ENCODE measurements at places on chromosomes 2 and 18. TPM values are rescaled to one million over a fixed set of nuclear protein-coding genes. Genes with fewer than 3 reads are reported as not detected.

- H3K27ac ChIP-seq = no peak overlapping the region
- H3K4me1 ChIP-seq = peaks cover 12% of the 10 kb centered on the region
- H3K27me3 ChIP-seq = peaks cover 19% of the 10 kb centered on the region
- no peaks in the 10 kb centered on the region for H3K36me3 ChIP-seq
Measured at GRCh38 chr2:127672341-127673224, 2.7 kb downstream of the LIMS2 start.

GRCh38 chr2:62313449-62314227 is 117.7 kb downstream of the B3GNT2 start:
- H3K27ac ChIP-seq = peak overlapping the region; percentile 57
- peak; percentile 63 for DNase-seq
- no peaks in the 10 kb centered on the region for H3K27me3 ChIP-seq
- no peak overlapping the region for H3K4me3 ChIP-seq
- peaks cover 40% of the 10 kb centered on the region for H3K4me1 ChIP-seq

DNA sequence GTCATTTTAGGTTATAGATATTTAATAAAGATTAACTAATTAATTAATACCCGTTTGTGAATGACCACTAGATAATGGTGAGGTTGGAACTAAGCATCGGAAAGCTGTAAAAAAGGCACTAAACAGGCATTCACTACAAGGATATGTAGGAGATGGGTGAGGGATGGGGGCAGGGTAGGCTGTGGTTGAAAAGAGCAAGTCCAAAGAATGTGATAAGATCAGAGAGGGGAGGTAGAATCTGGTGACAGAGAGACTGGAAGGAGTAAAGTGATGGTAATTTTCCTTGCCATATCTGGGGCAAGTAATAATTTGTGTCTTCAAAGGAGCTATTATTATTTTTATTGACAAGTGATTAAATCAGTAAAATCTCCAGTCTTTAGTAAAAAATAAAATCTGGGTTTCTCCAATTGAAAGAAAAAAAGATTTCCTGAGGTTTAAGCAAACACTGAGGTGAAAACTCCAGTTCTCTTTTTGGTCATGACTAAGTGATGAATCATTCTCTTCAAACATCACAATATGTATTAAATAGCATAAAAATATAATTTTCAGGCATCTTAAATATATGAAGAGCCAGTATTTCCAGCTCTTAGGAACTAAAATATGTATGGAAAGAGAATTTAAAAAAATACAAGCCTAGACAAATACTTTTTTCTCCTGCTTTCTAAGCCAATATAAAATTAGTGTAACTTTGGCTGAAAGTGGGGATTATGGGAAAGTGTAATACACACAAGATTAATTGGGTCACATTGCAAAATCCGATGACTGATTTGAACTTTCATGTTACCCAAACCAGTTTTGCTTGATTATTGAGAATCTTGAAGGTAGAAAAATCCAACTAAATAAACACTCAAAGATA is 259.1 kb upstream of the RBMS1 start:
- H3K4me1 ChIP-seq = no peaks in the 10 kb centered on the region
- no peaks in the 10 kb centered on the region for H3K27me3 ChIP-seq
- no peak overlapping the region for H3K4me3 ChIP-seq
- H3K27ac ChIP-seq = no peak overlapping the region

DNA sequence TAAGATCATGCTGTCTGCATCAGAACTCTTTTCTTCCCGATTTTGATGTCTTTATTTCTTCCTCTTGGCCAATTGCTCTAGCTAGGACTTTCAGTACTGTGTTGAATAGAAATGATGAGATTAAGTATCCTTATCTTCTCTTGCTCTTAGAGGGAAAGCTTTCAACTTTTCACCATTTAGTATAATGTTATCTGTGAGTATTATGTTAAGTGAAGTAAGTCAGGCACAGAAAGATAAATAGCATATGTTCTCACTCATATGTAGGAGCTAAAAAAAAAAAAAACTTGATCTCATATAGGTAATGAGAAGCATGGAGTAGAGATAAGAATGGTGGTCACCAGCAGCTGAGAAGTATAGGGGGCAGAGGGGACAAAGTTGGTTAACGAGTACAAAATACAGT is 1089.5 kb downstream of the TDRD15 start:
- H3K27me3 ChIP-seq = no peaks in the 10 kb centered on the region
- no peak overlapping the region for H3K27ac ChIP-seq

DNA sequence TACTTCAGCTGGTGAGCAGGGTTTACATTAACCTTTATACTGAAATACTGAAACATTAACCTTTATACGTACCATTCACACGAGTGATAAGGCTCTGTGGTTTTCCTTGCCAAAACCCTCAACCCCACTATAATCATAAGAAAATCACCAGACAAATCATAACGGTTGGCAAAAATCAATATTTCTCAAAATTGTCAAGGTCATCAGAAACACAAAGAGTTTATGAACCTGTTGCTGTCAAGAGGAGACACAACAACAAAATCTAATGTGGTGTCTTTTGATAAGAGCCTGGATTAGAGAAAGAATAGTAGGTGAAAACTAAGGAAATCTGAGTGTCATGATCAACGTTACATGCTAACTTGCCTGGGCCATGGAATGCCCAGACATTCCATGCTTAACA is 396.9 kb upstream of the TMEFF2 start:
- H3K27ac ChIP-seq = no peak overlapping the region
- H3K4me3 ChIP-seq = no peak overlapping the region
- H3K27me3 ChIP-seq = no peaks in the 10 kb centered on the region
- H3K36me3 ChIP-seq = no peaks in the 10 kb centered on the region
- DNase-seq = no peak

DNA sequence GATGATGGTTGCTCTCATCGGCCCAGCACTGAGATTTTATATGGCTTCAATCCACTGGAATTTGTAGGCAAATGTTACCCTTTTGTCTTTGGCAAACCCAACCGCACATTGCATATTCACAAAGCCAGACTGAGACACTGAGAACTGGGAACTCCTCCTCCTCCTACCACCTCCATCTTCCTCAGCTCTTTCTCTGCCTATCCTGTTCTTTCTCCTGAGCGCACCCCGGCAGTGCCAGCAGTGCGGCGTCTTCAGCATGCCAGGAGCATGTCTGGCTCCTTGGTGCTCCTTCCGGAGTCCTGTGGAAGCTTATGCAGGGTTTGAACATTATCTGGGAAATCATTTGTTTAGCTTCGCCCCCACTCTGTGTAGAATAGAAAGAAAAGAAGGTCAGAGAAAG is 50.8 kb downstream of the TRIB2 start:
- no peak overlapping the region for H3K27ac ChIP-seq
- H3K4me3 ChIP-seq = no peak overlapping the region
- DNase-seq = no peak
- H3K27me3 ChIP-seq = peaks cover 3% of the 10 kb centered on the region

- no peak overlapping the region for H3K4me3 ChIP-seq
- no peak overlapping the region for H3K27ac ChIP-seq
- peaks cover 26% of the 10 kb centered on the region for H3K36me3 ChIP-seq
- H3K4me1 ChIP-seq = peaks cover 69% of the 10 kb centered on the region
- DNase-seq = no peak
Measured at GRCh38 chr2:96140941-96141623, 2.8 kb upstream of the ASTL start.

- H3K4me3 ChIP-seq = no peak overlapping the region
- no peak overlapping the region for H3K27ac ChIP-seq
- no peaks in the 10 kb centered on the region for H3K36me3 ChIP-seq
- no peak for DNase-seq
- no peaks in the 10 kb centered on the region for H3K27me3 ChIP-seq
Measured at GRCh38 chr2:212931271-212931670, 220.1 kb downstream of the IKZF2 start.

GRCh38 chr2:80687524-80687923 is 383.0 kb upstream of the LRRTM1 start:
- no peaks in the 10 kb centered on the region for H3K27me3 ChIP-seq
- no peak overlapping the region for H3K4me3 ChIP-seq
- no peaks in the 10 kb centered on the region for H3K4me1 ChIP-seq
- DNase-seq = no peak

DNA sequence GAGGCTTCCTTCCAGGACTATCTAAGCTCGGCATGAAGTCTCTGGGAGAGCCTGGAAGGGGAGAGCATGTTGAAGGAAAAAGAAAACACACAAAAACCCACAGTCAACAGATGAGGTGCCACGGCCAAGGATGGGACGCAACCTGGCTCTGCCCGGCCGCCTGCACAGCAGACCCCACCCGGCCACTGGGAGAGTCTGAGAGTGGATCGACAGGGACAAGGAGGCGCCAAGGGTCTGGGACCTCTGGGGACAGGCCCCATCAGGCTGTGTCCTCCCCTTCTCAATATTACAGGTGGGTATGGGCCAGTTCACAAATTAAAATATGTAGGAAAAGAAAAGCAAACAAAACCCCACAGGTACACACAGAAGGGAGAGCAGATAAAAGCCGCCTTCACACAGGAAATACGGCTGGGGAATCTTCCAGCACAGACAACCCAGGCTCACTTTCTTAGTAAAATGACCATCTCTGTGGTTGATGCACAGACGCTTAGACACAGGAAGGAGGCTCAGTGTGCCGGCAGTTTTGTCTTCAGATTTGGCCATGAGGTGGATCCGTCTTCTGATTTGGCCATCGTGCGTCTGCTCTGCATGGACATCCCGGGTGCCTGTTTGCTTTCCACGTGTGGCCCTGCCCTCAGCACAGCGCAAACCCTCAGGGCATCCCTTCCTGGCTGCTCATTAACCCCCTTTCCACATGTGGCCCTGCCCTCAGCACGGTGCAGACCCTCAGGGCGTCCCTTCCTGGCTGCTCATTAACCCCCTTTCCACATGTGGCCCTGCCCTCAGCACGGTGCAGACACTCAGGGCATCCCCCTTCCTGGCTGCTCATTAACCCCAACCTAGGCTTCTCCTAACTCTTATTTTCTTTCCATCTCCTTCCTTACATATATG is 138.4 kb downstream of the EIPR1 start:
- no peaks in the 10 kb centered on the region for H3K27me3 ChIP-seq
- no peak for DNase-seq
- H3K4me1 ChIP-seq = peaks cover 52% of the 10 kb centered on the region
- H3K36me3 ChIP-seq = no peaks in the 10 kb centered on the region
- H3K4me3 ChIP-seq = no peak overlapping the region

- no peak overlapping the region for H3K4me3 ChIP-seq
- H3K4me1 ChIP-seq = no peaks in the 10 kb centered on the region
- H3K27ac ChIP-seq = no peak overlapping the region
- H3K27me3 ChIP-seq = no peaks in the 10 kb centered on the region
- no peak for DNase-seq
Measured at GRCh38 chr2:42392191-42392590, 31.2 kb upstream of the COX7A2L start.

DNA sequence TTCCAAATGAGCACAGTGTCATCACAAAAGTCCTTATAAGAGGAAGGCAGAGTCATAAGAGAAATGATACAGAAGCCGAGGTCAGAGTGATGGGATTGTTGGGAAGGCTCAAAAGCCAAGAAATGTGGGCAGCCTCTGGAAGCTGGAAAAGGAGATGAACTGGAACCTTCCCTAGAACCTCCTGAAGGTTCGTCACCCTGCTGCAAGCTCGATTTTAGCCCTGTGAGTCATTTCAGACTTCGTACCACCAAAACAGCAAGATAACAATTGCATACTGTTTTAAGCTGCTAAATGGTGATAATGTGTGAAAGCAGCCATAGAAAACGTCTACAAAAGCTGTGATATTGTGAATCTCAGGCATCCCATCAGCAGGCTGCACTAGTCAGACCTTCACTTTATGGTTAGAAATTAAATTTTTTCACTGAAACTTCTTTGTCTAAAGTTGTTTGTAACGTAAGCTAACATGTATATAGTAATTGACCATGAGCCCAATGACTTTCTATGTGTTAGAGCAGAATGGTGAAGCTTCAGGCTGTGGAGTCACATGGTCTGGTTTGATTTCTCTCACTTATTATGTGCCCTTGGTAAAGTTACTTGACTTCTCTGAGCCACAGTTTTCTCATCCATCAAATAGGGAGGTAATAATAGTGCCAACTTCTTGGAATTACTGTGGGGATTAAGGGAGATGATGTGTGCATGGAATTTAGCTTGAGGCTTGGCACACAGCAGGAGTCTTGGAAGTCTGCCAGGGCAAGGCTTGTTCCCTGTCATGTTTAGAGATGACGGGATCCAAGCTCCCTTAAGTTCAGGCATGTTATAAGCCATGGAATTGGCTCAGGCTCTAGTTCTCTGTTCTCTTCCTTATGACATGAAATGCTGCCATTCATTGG is 132.0 kb upstream of the CCDC195 start:
- no peak overlapping the region for H3K4me3 ChIP-seq
- no peaks in the 10 kb centered on the region for H3K4me1 ChIP-seq
- DNase-seq = no peak
- no peaks in the 10 kb centered on the region for H3K27me3 ChIP-seq
- H3K36me3 ChIP-seq = peaks cover 92% of the 10 kb centered on the region

DNA sequence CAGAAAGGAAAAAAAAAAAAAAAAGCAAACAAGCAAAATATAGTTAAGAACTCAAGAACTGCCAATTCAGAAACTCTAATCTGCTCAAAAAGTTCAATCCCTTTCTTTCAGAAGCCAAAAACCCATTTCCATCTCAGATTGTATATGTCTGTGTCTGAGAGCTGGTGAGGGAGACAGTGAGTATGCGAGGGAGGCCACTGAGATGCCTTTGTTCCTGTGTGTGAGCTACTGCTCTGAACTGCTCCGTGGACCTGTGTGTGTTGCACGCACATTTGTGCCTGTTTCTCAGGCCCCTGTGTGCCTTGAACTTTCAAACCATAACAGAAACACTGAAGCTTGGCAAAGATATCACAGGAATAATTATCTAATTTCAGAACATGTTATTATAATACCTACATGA is 2.5 kb upstream of the PKDCC start:
- no peaks in the 10 kb centered on the region for H3K36me3 ChIP-seq
- no peak overlapping the region for H3K27ac ChIP-seq
- H3K4me1 ChIP-seq = peaks cover 14% of the 10 kb centered on the region
- DNase-seq = no peak
- H3K27me3 ChIP-seq = peaks cover 23% of the 10 kb centered on the region

Gene NFATC1
- 35.8 TPM for total RNA-seq

Gene APLF
- 2.2 TPM for total RNA-seq

Gene AOX1
- not detected for total RNA-seq

Gene MFF
- total RNA-seq = 60.8 TPM

Gene HJURP
- 0.87 TPM for total RNA-seq

Gene SRD5A2
- not detected for total RNA-seq

Gene RABL2A
- 22.5 TPM for total RNA-seq

Gene MEP1B
- total RNA-seq = not detected

Data from natural killer cell (primary cell).